ENCODE measurements at places on chromosomes 1 and 21. TPM values are rescaled to one million over a fixed set of nuclear protein-coding genes. Genes with fewer than 3 reads are reported as not detected.
A peak's percentile ranks its signal among the peaks of the same experiment; 100 is the strongest.

DNA sequence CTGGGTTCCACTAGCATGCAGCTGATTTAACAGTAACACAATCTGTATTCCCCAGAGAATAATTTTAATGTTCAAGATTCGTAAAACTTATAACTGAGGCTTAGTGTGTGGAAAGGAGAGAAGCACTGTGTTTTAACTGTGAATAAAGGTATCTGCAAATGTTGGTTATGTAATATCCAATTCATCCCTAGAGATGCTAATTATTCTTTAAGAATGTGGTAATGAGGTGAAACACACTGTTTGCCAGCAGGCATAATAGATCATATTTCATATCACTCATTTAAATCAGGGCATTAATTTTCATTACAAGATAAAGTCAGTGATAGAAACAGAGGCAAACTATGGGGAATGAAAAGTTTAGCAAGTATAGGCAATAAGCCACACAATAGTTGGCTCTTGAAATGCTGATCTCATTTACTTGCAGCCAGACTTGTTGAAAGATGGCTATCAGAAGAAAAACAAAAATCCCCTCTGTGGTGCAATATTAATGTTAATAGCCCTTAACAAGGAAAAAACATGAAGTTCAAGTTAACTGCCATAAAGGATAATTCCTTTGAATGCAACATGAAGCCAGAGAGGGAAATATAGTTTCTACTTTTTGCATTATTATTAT is 33.4 kb downstream of the HMCN1 start:
- DNase-seq, result no peak

S100A9 gene
- not detected for total RNA-seq

DNA sequence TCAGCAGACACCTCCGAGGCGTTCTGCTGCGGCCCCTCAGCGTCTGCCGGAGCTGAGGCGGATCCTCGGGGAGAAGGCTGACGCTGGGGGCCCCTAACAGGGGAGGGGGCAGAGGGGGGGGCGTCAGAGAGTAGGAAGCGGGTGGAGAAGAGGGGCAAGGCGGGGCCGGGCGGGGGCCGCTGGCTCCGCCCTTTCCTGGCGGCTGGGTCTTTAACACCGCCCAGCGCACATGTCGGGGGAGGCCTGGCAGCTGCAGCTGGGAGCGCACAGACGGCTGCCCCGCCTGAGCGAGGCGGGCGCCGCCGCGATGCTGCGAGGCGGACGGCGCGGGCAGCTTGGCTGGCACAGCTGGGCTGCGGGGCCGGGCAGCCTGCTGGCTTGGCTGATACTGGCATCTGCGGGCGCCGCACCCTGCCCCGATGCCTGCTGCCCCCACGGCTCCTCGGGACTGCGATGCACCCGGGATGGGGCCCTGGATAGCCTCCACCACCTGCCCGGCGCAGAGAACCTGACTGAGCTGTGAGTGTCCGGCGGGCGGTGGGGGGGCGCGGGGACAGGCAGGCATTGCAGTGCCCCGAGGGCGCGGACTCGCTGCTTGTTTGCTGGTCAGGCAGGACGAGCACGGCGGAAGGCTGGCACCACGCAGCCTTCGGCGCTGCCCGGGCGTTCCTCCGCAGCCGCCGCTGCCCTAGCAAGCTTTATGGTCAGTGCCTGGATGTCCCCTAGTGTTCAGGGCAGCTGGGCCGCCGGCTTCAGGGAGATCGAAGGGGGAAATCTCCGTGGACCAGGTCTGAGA is at the start of gene NTRK1:
Gene NTRK1 (plus strand): TSS at position 238 of the 796 bp plus-strand sequence. CDS start 70 bp downstream, at position 308.
- DNase-seq, result peak; percentile 30

DNA sequence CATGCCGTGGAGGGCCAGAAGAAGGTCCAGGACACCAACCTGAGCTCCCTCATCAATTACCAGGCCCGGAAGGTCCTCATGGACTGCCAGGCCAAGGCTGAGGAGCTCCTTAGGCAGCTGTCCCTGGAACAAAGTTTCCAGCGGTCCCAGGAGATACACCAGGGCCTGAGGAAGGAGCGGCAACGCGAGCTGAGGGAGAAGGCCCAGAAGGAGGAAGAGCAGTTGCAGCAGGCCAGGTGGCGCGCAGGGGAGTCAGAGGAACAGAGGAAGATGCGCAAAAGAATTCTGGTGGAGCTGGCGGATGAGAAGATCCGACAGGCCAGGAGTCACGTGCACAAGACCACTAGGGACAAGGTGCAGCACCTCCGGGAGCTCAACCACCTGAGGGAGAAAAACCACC is 1.5 kb downstream of the CCDC185 start:
- no peak for DNase-seq

GRCh38 chr1:155208541-155209311 is at the start of gene MTX1:
MTX1 (plus strand) TSS chr1:155208695; CDS start chr1:155208805, 110 bp downstream.
- peak; percentile 57 for DNase-seq

LCE2B gene
- not detected for total RNA-seq

- DNase-seq, result no peak
Measured at GRCh38 chr1:164638492-164639202, 79.7 kb downstream of the PBX1 start.

DNA sequence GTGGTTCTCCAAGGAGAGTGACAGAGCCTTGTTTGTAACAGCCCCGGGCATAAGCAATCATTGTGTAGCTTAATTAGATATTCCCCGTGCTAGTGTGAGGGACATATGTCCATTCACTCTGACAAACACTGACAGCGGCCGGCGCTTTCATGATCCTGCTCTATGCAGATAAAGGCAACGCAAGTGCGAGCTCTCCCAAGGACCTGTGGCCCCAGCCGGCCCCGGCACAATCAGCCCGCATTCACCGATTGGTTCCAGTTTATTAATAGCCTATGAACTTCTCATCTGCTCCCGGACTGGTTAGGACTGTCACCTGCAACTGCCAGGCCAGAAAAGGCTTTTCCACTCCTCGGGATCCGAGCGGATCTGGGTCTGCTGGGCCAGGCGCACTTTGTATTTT is 18.0 kb upstream of the OLIG1 start:
- no peak for DNase-seq

ADARB1 gene
- total RNA-seq, result 22.4 TPM

DNA sequence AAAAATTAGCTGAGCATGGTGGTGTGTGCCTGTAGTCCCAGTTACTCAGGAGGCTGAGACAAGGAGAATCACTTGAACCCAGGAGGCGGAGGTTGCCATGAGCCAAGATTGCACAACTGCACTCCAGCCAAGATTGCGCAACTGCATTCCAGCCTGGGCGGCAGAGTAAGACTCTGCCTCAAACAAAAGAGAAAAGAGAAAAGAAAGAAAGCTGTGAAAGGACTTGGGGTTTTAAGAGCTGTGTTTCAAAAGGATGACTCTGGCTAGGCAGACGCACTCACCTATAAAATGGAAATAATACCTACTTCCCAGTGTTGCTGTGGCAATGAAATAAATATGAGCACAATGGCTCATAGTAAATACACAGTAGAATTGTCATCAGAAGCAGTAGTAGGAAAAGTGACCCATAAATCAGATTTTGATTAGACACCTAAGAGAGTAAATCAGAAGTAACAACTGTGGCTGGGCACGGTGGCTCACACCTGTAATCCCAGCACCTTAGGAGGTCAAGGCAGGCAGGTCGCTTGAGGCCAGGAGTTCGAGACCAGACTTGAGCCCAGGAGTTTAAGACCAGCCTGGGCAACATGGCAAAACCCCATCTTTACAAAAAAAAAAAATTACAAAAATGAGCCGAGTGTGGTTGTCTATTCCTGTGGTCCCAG is 45.9 kb upstream of the PUM1 start:
- DNase-seq, result peak; percentile 64

TSACC gene
- 0.70 TPM for total RNA-seq

DNA sequence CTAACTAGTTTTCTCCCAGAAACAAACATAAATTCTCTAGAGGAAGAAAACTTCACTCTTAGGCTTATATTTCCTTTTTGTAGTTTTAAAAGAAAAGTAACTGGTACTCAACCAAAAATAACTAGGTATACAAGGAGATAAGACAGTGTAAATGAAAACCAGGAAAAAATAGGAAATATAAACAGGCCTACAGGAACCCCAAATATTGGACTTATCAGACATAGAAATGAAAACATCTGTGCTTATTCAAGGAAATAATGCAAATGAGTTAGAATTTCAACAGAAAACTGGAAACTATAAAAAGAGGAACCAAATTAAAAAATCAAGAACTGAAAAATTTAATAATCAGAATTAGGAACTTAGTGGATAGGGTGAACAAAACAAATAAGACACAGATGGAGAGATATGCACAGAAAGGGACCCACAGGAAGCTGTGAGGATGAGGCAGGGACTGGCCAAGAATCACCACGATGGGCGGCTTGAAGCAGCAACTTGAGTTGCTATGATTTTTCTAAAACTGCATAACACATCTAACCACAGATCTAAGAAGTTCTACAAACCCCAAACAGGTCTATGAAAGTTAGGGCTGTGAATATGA is 67.5 kb upstream of the ACTRT2 start:
- DNase-seq, result no peak

DNA sequence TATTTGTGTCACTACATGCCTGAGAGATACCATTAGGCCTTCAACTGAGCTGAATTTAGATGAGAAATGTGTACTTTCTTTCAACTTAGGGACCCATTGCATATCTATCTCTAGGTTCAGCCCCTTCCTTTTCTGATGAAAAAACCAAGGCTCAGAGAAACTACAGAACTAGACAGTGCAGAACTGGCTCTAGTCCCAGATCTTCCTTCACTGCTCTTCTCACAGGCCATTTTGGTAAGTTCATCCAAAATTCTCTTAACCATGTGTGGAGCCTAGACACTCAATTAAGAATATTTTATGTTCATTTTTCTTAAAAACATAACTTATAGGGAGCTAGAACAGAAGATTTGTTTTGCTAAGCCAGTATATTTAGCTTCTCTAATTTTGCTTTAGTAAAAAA is 128.9 kb downstream of the ASTN1 start:
- no peak for DNase-seq

GRCh38 chr1:182493063-182493462 is 43.1 kb downstream of the RGSL1 start:
- DNase-seq, result no peak

DNA sequence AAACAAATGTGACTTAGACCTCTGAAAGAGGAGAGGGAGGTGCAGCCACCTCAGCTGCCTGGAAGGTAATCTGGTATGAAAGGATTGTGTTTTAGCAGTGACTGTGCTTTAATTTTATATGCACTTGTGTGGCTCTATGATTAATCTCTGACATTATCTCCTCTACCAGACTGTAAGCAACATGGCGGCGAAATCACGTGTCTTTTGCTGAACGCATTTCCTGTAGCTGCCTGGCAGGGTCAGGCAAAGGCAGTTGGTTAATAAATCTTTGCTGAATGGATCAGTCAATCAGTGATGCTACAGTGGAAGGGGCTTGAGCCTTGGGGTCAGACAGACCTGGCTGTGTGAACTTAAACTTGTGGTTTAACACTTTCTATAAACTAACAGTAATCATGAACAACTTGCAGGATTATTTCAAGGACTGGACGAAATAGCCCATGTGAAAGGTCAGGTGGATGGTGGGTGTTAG is 96.9 kb downstream of the ADSS2 start:
- DNase-seq, result no peak

- DNase-seq, result no peak
Measured at GRCh38 chr1:184646824-184647223, 107.8 kb downstream of the EDEM3 start.

MED8 gene
- 73.9 TPM for total RNA-seq

- DNase-seq, result peak; percentile 7
Measured at GRCh38 chr1:154906621-154907081, 29.9 kb downstream of the PMVK start.

FAM72D gene
- total RNA-seq, result 9.8 TPM

All from HT1080 (cell line).